ENCODE measurements at places on chromosomes 3 and 15.

DNA sequence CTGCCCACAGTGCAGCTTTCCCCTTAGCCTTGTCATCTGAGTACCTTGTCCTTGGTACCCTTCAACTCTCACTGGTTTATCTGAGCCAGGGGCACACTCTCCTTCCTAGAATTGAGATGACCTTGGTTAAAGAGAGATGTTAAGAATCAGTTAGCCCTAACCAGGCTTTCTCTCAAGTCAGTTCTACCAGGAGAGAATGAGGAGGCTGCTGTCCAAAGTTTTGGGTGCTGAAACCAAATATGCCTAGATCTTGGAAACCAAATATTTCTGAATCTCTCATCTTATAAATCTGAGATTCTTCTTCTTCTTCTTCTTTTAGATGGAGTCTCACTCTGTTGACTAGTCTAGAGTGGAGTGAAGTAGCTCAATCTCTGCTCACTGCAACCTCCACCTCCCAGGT lies 12.0 kb upstream of the CTXND1 start:
- DNase-seq, result no peak

DNA sequence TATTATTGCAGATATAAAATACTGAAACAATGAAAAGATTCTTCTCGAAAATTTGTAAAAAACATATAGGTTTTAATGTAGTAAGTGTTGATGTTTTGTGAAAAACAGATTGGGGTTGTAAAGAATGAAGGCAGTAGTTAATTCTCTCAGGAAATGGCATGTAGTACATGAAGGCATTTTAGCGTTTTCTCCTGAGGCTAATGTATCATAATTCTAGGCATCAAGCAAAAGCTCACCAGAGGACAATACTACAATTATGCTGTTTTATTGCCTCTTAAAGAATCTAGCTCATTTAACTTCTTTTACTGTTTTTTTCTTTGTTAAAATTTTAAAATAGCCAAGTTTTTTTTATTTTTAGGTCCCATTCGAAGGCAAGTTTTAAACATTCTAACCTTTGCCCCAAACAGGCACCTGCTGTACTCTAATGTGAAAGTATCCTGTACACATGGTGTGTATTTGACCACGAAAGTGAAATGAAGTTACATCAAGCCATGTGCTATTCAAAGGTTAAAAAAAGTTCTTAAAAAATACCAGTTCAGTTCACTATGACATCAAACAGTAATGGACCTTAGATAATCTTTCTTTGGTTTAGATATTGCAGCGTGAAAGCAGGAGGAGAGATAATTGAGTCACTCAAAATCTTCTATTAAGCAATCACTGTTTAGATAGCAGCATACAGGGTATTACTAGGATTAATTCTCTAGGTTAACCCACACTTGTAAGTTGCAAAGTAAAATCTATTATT lies 163.6 kb downstream of the ECT2 start:
- no peak for DNase-seq

- peak; percentile 69 for DNase-seq
Measured at GRCh38 chr3:123627673-123628670, 43.1 kb upstream of the HACD2 start.

- no peak for DNase-seq
Measured at GRCh38 chr3:171765511-171765887, 44.8 kb downstream of the PLD1 start.

DNA sequence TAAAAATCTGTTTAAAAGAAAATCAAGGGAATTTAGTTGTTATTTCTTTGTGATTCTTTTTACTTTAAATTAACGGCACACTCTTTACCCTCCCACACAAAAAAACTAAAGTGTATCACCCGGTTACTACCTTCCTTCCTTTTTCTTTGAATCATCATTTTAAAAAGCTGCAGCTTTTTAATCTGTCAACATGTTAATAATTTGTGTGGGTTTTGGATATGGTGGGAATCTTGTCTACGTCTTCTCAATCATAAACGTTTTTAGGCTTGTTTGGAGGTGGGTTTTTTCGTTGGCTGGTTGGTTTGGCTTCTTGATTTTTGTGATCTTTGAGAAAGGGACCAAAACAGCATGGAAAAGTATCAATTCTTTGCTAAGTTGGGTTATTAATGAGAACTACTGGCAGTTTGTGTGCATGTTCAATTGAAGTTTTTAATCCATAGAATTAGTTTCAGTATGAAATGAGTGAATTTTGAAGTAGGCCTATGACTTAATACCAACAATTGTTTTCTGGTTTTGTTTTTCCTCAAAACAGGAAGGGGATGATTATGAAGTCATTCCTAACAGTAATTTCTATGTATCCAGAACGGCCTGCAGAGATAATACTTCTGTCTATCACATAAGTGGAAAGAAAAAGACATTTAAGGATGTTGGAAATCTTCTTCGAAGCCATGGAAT lies 4.5 kb downstream of the SMC4 start:
- DNase-seq, result no peak

DNA sequence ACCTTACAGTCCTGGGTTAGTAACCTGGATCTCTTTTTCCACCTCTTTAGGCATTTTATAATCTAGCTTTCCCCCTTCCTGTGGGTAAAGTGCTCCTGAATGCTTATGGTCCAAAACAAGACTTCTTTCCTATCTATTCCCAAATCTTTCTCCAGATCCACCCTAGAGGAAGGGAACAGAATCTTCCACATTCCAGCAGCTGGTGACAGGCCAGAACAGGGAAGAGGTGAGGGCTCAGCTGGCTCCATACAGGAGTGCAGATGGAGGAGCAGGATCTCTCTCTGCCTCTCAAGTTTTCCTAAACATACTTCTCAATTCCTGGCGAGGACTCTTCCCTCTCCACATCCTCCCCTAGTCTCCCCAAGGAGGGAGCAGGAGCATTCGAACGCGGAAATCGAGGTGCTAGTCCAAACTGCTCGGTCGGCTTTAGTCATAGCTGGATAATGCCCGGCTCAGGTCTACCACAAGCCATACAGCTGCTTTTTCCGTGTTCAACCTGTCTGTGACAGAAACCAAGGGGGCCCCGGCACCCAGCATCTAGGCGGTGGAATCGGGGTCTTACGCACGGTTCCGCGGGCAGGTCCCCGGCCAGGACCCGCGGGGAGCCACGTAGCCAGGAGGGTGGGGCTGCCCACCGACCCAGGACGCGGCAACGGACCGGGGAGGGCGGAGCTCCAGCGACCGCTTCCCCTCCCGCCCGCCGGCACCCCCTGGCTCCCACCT lies 4.0 kb downstream of the RASSF1 start:
- no peak for DNase-seq

GRCh38 chr3:146834917-146835316 lies 229.8 kb upstream of the PLSCR5 start:
- no peak for DNase-seq

GRCh38 chr3:52443791-52444687 lies 864 bp downstream of the SEMA3G start:
- DNase-seq, result no peak

DNA sequence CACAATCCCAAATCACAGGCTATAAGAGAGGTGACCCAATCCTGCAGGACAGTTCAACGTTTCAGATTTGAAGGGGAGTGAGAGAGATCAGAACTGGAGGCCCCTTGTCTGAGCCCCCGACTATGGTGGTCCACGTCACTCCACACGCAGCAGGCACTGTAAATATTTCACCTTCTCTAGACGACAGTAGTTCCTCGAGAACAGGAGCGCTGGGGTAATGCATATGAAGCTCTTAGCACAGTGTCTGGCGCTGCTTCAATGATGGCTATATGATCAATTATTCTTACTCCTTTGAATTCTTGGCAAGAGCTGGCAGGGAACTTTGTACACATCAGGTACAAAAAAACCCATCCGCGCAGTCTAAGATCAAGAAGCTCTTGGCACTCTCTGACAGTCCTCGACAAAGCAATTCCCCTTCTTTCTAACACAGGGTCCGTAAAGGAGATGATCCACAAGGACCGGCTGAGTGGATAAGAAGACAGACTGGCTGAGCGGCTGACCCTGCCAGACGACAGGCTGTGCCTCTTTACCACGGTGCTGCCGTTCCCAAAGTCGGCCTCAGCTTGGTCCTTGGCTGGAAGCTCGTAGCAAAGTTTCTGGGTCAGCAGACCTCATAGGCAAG lies 522 bp upstream of the NRROS start:
- DNase-seq, result no peak

DNA sequence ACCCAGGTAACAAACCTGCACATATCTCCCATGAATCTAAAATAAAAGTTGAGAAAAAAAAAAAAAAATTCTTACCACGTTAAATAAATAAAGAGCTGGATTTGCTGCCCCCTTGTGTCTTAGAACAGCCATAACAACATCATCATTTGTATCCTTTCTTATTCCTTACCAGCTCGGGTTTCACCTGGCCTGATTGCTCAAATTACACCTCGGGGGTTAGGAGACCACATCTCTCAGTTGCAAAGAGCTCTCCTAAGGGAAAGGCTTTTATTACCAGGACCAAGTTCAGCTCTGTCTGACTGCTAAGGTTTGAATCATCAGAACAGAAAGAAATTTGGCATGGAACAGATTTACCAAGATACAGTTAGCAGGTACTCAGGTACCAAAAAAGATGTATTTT lies 25.8 kb upstream of the RPL39L start:
- no peak for DNase-seq

DNA sequence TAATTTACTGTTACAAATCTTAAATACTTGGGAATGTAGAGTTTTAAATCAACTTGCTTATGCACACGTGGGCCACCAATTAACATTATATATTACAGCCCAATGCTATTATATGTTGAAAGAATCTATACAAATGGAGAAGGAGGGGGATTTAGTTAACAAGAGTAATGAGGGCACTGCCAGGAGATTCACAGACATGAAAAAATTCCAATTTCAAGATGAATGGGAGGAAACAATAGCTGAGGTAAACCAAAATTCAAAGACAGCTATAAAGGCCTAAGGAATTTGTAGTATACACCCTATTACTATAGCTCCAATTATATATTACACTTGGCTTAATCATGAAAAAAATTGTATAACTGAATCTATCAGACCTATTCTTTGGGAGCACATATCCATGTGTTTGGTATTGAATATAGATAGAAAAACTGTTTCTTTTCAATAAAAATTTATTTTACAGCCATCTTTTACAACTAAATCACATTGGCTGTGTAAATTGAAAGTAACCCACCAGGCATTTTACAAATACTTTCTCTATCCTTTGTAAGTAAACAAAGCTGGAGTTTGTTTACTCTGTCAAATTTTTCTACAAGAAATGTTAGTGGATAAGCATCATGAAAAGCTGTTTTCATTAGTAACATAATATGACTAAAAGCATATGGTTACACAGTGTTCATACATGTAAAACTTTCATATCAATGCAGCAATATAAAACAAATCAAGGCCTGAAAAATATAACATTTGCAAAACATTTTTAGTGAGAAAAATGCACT lies 1045.8 kb downstream of the ROBO1 start:
- no peak for DNase-seq

- DNase-seq, result no peak
Measured at GRCh38 chr15:66964791-66965190, 100.6 kb upstream of the SMAD3 start.

DNA sequence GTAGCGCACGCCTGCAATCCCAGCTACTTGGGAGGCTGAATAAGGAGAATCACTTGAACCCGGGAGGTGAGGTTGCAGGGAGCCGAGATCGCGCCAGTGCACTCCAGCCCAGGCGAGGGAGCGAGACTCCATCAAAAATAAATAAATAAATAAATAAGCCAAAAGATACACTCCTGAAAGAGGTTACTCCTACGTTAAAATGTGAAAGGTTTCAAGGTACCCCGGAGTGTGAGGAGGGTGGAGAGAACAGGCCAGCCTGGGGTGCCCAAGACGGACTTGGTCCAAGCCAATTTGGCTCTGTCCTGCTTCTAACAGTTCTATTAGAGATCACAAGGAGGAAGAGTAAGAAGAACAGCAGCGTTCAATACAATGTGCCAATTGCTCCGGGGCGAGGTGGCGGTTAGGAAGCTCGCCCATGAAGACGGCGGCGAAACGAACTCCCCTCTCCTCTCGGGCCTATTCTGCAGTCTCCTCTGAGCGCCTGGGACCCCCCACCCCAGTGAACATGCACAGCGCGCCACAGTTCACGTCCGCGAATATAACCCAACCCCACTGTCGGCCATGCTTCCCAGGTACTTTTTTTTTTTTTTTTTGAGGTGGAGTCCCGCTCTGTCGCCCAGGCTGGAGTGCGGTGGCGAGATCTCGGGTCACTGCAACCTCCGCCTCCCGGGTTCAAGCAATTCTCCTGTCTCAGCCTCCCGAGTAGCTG lies 942 bp downstream of the ELP6 start:
- DNase-seq, result peak; percentile 33

- no peak for DNase-seq
Measured at GRCh38 chr3:13750731-13751130, 129.1 kb downstream of the WNT7A start.

- peak; percentile 75 for DNase-seq
Measured at GRCh38 chr3:151086484-151087456, 1.3 kb downstream of the MED12L start.

- no peak for DNase-seq
Measured at GRCh38 chr3:34569437-34569836, 771.0 kb downstream of the PDCD6IP start.

DNA sequence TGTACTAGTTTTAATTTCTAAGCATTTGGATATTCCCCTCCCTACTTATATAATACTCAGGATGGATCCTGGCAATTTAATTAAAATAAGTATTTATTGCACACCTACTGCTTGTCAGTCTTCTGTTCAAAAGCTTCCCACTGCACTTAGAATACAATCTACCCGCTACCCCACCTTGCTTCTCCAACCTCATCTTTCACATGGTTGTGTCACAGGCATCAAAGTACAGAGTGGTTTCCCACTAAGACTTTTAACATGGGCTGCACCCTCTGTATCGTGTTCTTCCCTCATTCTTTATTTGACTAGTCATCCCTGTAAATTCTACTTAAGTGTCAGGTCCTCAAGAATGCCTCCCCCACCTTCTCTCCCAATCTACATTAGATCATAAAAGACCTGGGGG lies 35.0 kb downstream of the RIOX2 start:
- no peak for DNase-seq

DNA sequence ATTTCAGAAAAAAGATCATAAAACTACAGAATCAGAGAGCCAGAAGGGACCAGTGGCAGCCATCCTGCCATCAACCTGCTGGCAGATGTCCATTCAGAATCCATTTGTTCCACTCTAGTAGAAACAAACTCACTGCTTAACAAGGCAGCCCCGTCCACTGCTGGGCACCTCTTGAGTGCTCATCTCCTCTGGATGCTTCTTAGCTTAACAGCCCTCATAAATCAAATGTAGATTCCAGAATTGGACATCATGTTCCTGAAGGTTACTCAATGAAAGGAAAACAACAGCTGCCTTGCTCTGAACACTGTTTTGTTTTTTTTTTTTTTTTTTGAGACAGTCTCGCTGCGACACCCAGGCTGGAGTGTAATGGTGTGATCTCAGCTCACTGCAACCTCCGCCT lies 37.3 kb downstream of the ABCC5 start:
- no peak for DNase-seq
